Activated T-helper 1 cell treated with Interleukin-2 at 50 U/mL for 16 hours (primary cell): ENCODE measurements at places on chromosomes 7 and 10.

GRCh38 chr7:1065585-1066241 lies 21.4 kb downstream of the GPR146 start:
- DNase-seq = peak; percentile 70

DNA sequence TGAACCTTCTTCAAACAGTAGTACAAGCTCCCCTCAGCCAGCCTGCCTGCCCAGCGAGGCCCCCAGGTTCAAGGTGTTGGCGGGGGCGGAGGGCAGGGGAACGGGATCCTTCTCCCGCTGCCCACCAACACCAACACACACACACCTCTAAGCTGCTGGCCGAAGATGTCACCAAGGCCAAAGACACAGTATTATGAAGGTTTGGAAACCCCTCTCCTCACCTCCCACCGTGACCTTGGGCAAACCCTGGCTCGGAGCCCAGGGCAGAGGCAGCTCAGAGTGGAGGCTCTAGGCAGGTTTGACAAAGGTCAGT lies 49.4 kb upstream of the GTF2IRD1 start:
- DNase-seq = no peak

- DNase-seq = no peak
These were observed 46.0 kb downstream of the ZNF777 start for GRCh38 chr7:149414745-149415390.

GRCh38 chr10:23826421-23826820 lies 382.5 kb upstream of the KIAA1217 start:
- DNase-seq = no peak

- no peak for DNase-seq
These were observed 89.5 kb upstream of the PAX2 start for GRCh38 chr10:100655760-100656421.

DNA sequence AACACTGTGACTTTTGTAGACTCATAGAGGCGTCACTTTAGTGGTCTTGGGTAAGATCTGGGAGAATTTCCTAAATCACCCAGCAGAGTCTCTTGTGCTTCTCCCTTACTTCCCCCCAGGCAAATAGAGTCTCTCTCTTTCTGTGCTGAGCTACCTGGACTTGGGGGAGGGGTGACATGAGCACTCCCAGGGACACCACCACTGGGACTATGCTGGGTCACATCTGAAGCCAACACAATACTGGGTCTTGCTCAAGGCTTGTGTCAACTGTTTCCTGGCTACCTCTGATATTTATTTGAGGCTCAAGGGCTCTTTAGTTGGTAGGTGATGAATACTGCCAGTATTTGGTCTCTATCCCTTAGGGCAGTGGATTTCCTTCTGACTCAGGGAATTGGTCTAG lies 214.6 kb upstream of the TPK1 start:
- DNase-seq = no peak
